Thymus (tissue), 14 donors: ENCODE measurements at places on chromosomes 1 and 21. TPM values are rescaled to one million over a fixed set of nuclear protein-coding genes. Genes with fewer than 3 reads are reported as not detected.

DNA sequence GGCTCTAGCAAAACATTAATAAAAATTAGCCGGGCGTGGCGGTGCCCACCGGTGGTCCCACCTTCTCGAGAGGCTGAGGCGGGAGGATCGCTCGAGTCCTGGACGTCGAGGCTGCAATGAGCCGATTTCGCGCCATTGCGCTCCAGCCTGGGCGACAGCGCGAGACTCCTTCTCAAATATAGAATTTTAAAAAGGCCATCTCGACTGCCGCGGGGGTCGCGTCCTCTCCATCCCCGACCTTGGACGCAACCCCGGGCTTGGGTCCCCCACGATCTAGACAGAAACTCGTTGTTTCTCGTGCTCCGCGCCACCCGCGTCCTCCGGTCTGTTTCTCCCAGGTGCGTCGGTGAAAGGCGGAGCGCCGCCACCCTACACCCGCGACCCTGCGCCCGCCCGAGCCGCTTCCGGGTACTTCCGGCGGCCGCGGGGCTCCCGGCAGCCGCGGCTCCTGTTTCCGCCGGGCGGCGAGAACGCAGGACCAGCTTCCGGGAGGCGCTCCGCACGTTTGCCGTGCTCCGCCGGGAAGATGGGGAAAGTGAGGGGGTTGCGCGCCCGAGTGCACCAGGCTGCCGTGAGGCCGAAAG is at the start of gene SLX9:
Gene SLX9, plus strand, starts transcription at position 498 of the 584 bp plus-strand sequence. Its CDS starts 29 bp downstream, at position 527.
- DNase-seq = no peak

GRCh38 chr1:54338464-54338863 is 67.7 kb downstream of the SSBP3 start:
- DNase-seq = no peak

DNA sequence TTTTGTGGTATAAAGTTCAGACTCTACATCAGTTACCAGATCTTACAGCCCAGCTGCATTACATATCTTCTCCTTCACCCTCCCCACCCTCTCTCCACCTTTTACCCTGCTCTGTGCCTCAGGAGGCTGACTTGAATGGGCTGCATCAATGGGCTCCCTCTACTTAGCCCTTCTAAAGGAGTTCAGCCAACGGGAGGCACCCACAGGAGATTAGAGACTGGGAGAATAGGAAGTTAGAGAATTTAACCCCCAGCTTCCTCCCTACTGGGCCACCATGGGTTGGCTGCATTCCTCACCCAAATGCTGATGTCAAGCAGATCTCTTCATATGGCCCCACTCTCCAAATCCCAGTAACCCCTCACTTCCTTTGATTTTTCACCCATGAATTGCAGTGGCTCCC is 17.1 kb upstream of the DUSP23 start:
- DNase-seq = no peak

DNA sequence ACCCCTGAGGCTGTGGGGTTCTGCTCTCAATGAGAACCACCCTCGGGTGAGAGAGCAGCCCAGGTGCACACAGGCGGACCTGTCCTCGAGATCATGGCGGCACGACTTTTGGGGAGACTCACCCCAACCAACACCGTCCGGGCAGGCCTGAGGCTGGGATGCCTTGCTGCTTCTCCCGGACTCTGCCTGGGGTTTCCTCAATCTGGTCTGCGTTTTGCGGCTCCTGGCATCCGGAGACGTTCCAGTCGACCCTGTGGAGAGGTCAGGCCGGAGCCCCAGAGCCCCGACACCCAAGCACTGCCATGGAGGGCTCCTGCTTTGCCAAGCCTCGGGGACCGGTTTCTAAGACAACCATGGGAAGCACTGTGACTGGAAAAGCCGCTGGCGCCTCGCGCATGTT is 3879.7 kb downstream of the SRGAP2C start:
- DNase-seq = no peak

- no peak for DNase-seq
Observed at GRCh38 chr21:36790616-36791015, 91.7 kb downstream of the SIM2 start.

GRCh38 chr1:156025876-156026275 is 5.1 kb upstream of the SSR2 start:
- DNase-seq = no peak

DNA sequence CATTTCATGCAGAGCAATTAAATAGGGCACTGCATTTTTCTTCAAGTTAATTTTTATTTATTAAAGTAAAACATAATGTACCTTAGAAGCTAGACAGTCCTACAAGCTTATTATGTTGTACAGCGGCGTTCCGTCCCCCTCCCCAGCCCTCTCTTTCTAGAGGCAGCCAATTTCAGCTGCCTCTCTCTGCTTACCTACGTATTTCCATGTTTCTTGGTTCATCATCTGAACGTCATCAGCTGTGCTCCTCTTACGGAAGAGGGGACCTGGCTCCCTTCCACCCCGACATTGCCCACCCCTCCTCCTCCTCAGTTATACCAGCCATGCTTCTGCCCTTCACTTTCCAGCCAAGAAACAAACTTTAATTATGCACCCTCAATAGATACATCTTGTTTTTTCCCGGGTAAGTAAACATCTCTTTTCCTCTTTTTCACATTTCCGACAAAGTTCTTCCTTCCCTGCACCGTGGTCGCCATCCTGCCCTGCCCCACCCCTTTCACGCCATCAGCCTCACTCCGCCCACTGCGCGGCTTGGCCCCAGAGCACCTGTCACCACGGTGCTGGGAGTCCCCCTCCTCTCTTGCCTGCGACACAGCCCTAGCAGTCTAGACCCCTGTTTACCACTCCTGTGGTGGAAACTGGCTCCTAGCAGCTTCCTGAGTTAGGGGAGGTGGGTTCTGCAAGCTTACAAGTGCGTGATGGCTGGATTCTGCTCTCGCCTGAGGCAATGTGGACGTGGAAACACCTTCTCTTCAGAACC is 57.9 kb downstream of the SLC37A1 start:
- DNase-seq = no peak

DNA sequence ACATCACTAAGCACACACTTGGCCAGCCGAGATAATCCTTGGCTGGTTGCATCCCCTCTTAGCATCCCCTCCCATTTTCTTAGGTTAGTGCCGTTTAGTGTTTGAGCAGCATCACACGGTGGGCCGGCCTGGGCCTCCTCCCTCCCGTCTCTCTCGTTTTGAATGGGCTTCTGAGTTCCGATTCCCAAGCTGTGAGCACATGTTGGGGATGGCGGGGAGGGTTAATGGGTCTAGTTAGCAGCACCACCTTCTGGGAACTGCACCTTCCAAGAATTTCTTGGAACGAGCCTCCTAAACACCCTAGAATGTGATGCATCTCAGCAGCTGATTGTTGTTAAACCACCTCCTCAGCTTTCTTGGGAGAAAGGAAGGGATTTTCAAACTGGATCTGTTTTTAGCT is 73.3 kb downstream of the CNIH3 start:
- no peak for DNase-seq

DNA sequence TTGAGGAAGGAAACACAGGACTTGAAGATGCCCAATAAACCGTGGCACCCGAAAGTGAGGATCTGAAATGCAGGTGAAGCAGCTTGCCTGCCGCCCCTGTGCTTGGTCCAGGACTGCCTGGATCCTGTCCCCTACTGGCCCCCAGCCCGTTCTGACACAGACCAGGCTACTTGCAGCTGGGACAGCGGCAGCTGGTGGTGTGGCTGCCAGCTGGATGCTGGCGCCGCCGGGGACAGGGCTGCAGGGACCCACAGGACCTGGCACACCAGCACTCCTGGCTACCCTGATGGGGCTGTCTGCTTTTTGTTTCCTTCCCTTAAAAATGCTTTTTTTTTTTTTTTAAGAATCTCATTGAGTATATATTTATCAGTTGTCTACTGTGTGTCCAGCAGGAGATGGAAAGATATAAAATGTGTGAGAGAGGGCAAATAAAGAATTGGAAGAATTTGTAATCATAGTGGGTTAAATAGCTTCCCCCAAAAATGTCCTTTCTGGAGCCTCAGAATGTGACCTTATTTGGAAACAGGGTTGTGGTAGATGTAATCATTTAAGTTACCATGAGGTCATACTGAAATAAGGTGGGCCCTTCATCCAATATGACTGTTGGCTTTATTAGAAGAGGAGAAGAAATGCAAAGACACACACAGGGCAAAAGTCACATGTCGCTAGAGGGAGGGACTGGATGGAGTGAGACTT is 165.6 kb downstream of the DSCAM start:
- no peak for DNase-seq

DNA sequence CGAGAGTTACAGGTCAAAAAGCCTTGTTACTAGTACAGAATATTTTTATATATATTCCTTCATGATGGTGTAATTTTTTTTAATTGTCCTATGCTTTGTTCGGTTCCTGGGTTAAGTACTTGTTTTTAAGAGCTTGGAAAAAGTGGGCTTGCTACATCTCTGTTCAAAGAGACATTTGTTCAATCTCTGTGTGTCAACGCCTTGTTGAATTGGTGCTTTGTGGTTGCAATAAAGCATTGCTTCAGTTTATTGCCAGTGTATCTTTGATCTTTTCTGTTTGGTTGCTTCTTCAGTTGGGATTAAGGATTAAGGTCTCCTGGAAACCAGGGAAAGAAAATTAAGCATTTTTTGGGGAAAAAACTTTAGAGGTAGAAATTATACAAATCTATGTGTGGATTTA is 47.7 kb upstream of the DNASE2B start:
- DNase-seq = no peak

GRCh38 chr1:74729741-74730478 is 2.9 kb downstream of the CRYZ start:
- no peak for DNase-seq

DNA sequence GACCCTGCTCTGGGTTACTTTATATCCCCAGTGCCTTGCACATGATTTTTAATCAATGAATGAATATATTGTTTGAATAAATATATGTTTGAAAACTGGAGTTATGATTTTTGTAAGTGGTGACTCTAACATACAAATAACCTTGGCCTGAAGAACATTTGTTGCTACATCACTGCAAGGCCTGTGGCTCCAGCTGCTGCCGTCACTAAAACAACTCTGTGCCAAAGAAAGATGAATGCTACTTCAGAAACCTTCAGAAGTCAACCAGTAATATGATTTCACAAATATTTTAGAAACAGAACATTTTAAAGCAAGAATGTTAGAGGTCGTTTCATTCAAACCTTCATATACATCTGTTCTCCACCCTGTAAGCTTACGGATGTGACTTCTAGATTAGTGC is 60.6 kb upstream of the SEC16B start:
- DNase-seq = no peak

- no peak for DNase-seq
Observed at GRCh38 chr1:40379785-40380452, 6.4 kb downstream of the SMAP2 start.

GRCh38 chr1:1757422-1758058 is 20.7 kb downstream of the NADK start:
- no peak for DNase-seq

The PCSK9 gene
- 0.09 TPM for total RNA-seq

The RSPO1 gene
- total RNA-seq = not detected

The SPATA45 gene
- total RNA-seq = 0.33 TPM

The NBPF10 gene
- total RNA-seq = 0.66 TPM

The SMPDL3B gene
- total RNA-seq = 0.76 TPM
